ENCODE measurements at places on chromosomes 12 and 14.

GRCh38 chr12:89791286-89791685, 82.6 kb upstream of the ATP2B1 start:
- no peak for DNase-seq

DNA sequence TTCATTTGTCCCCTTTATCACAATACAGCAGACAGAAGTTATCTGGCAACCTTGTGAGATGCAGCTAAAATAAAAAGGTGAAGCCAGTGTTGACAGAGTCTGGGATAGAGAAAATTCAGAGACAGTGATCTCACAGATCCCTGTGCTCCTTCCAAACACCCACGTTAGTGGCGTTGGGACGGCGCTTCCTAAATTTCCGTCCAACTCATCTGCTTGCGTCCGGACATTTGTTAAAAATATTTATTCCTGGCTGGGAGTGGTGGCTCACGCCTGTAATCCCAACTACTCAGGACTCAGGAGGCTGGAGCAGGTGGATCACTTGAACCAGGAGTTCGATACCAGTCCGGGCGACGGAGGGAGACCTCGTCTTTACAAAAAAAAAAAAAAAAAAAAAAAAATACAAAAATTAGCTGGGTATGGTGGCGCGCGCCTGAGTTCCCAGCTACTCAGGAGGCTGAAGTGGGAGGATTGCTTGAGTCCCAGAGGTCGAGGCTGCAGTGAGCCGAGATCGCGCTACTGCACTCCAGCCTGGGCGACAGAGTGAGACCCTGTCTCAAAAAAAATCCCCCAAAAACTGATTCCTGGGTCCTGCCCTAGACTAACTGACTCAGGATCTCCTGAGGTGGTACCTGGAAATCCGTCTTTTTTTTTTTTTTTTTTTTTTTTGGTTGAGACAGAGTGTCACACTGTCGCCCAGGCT, 708 bp upstream of the TCTN1 start:
- DNase-seq = no peak

- no peak for DNase-seq
These were observed 1.1 kb upstream of the WDR89 start for GRCh38 chr14:63642656-63643382.

DNA sequence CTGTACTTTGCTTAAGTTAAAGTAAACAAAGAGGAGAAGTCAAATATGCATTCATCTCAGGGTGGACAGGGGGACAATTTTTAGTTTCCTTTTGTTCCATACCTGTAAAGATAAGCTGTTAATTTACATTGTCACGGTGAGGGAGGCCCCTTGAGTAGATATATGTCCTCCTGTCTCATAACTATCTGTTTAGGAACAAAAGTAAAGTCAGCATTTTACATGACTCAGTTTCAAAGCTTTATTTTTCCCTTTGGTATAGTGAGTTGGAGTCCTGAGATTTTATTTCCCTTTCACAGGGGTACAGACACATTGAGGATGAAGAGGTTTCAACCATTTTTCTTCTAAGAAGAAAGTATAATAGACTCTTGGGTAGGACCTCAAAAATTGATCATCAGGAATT, 50.1 kb downstream of the TESPA1 start:
- DNase-seq = no peak

- DNase-seq = no peak
These were observed 162.7 kb downstream of the BMP4 start for GRCh38 chr14:53793790-53794505.

DNA sequence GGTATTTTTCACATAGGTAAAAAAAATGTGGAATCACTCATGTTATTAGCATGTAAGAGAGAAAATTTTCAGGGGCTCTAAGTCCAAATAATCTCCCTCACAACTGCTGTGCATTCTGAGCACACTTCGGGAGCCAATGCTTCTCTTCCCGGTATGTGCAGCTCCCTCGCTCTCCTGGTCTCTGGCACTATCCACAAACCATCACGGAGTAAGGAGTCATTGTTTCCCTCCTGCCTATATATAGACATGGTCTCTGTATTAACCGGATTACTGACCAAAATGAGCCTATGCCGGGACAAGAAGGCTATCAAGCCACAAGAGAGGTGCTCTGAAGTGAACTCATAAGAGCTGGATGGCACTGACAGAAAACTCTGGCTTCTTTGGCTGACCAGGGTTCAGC, 13.4 kb downstream of the HECTD4 start:
- no peak for DNase-seq

DNA sequence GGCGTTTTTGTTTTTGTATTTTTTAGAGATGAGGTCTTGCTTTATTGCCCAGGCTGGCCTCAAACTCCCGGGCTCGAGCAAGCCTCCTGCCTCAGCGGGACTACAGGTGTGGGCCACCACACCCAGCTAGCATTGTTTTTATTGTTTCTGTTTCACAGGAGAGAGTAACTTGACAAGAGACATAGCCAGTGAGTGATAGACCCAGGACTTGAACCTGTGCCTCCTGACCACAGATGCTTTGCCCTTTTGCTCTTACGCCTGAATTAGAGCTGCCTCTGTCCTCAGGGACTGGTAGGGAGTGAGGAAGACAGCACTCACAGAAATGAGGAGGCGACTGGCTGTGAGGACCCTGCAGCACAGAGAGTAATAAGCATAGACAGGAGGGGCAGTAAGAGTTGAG, 2.3 kb downstream of the EVL start:
- DNase-seq = no peak

DNA sequence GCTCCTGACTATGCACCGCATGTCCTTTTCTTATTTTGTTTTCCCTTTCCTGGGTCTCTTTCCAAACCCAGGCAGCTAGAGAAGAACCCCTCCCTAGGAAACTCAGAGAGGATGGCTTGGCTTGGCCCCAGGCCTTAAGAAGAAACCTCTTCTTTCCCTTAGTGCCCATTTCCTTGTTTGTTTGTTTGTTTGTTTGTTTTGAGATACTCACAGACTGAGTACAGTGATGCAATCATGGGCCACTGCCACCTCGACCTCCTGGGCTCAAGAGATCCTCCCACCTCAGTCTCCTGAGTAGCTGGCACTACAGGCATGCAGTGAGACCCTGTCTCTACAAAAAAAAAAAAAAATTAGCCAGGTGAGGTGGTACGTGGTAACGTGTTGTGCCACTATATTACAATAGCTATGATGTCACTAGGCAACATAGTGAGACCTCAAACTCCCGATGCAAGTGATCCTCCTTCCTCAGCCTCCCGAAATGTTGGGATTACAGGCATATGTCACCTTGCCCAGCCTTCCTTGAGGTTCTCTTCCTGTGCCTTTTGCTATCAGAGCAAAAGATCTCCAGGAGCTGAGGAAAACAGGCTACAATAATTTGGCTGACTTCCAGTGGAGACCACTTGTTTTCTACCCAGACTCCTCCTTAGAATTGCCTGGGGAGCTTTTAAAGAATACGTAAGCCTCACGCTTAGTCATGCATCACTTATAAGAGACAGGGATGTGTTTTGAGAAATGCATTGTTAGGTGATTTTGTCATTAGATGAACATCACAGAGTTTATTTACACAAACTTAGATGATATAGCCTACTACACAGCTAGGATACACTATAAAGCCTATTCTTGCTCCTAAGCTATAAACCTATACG, 34.5 kb upstream of the LGALS3 start:
- DNase-seq = no peak

GRCh38 chr12:7681535-7681934, 14.0 kb downstream of the GDF3 start:
- no peak for DNase-seq

DNA sequence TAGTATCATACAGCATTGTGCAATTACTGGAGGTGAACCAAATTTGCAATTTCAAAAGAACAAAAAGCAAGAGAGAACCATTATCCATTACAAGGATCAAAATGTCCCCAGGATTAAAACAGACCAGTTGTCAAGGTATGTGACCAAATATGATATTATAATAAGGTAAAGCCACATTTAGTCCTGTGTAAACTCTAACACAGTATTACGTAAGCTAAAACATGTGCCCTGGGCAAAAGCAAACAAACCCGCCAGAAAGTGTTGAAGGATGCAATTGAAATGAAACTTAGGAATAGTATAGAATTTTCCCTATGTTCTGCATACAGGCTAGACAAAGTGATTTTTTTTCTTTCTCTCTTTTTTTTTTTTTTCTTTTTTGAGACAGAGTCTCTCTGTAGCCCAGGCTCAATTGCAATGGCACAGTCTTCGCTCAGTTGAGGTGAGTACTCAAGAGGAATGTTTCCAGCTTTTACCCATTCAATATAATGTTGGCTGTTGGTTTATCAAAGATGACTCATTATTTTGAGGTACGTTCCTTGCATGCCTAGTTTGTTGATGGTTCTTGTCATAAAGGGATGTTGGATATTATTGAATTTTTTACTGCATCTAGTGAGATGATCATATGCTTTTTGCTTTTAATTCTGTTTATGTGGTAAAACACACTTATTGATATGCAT, 137.1 kb upstream of the FOXG1 start:
- no peak for DNase-seq

- no peak for DNase-seq
These were observed 115.3 kb upstream of the PLXNC1 start for GRCh38 chr12:94033101-94033500.

GRCh38 chr12:86613311-86613710, 357.1 kb upstream of the MGAT4C start:
- DNase-seq = no peak

DNA sequence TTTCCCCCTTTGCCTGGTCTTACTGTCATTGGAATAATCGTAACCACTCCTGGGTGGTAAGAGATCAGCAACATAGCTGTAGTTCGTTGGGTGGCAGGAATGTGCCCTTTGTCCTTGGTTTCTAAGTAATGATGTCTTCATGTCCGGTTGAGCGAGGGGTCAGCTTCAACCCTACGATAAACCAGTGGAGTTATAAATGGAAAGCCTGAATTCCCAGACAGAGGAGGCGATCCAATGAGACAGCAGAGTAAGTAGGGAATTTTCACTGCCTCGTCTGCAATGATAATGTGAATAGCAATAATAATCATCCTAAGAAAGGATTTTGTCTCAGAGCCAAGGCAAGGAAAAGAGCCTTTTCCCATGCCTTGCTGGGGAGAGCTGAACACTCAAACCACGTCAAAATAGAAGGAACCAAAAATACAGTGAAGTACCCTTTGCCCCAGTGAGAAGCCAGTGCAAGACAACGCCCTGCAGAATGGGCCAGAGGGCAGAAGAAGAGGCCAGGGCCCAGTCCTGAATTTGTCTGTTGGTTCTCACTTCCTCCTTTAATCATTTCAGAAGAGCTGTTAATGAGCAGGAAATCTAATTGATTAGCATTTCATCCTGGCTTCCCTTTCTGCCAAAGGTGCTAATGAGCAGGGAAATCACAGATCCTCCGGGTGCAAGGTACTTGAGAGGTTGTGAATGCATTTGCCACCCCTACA, 330.7 kb downstream of the CACNA1C start:
- DNase-seq = no peak

- peak; percentile 35 for DNase-seq
These were observed 780 bp downstream of the TBC1D15 start for GRCh38 chr12:71840231-71840847.

GRCh38 chr12:3661028-3661427, 91.9 kb downstream of the CRACR2A start:
- no peak for DNase-seq

GRCh38 chr14:102363182-102363943, 622 bp downstream of the TECPR2 start:
- DNase-seq = peak; percentile 44

DNA sequence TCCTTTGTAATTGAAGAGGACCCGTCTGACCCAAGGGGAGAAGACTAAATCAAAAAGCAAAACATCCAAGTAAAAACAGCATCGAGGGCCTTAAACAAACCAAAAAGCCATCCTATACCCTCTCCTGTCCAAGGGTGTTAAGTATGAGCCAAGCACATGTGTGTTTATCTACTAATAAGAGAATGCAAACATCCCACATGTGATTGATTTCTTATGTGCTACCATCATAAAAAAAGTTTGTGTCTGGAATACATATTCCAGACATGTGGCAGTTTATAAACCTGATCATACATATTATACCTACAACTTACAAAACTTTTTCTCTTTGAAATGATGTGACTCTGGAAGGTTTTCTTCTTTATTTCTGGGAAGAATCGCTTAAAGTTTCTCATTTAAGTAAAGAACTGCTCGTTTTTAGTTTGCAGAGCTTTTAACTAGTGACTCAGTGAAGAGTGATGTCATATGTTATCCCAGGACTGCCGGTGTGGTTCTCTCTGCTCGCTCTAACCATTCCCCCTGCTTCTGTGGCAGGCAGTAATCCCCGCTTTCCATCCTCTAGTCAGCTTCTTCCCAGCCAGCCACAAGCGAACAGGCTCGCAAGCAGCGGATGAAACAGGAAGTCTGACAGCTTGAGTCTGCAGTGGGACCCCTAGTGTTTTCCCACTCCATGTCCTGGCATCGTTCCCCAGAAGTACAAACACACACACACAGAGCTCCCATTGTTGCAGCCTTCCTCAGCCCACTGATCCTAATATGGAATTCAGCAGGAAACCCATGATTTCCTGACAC, 431 bp upstream of the RHOJ start:
- no peak for DNase-seq

- DNase-seq = no peak
These were observed 5.4 kb downstream of the HSP90AA1 start for GRCh38 chr14:102081231-102082080.

- no peak for DNase-seq
These were observed 157.0 kb downstream of the FLRT2 start for GRCh38 chr14:85686908-85687307.

DNA sequence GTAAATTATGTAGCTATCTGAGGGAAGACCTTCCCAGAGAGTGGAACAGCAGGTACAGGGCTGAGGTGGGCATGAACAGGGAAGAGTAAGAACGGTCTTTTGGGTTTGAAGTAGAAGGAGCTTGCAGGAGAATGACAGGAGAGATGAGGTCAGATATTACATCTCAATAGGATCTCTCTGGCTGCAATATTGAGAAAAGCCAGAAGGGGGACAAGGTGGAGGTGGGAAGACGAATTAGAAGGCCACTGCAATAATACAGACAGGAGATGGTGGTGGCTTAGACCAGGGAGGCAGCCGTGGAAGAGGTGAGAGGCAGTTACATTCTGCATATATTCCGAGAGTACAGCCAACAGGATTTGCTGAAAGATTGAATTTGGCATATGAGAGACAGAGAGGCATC, 310.2 kb downstream of the APAF1 start:
- DNase-seq = no peak

DNA sequence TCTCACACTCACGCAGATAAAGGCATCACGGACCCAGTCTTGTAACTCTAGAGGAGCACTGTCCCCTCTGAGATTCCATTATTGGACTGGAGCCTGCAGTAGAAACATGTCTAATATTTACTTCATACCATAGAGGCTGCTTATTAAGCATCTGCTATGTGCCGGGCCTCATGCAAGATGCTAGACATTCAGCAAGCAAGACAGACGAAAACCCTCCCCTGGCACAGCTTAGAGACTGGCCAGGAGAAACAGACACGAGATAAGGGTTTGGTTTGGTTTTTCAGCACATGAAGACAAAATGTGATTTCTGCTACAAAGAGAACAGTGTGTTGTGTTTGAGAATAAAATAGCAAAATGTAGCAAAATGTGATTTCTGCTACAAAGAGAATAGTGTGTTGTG, 719.2 kb downstream of the MED13L start:
- DNase-seq = no peak

DNA sequence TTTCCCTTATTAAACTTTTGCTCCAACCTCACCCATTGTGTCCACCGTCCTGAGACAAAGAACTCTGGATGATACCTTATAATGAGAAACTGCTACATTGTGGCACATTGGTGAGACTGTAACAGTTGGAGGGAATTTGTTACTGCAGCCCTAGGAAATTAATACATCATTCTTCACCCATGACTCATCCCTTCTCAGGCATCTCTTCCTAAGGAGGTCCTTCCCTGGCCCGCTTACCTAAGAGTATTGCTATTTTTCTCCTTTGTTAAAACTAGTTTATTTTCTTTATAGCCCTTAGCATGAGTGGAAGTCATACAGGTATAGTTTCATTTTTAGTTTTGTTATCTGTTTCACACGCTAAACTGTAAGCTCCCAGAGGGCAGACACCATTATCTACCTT, 87.1 kb downstream of the TMEM260 start:
- DNase-seq = no peak

All from stimulated activated naive CD8-positive, alpha-beta T cell treated with anti-CD3 and anti-CD28 coated beads, Interleukin-15, amount 100 ng/mL, for 72 hours (primary cell).